Natural killer cell (primary cell): ENCODE measurements at places on chromosomes 13 and 19.

DNA sequence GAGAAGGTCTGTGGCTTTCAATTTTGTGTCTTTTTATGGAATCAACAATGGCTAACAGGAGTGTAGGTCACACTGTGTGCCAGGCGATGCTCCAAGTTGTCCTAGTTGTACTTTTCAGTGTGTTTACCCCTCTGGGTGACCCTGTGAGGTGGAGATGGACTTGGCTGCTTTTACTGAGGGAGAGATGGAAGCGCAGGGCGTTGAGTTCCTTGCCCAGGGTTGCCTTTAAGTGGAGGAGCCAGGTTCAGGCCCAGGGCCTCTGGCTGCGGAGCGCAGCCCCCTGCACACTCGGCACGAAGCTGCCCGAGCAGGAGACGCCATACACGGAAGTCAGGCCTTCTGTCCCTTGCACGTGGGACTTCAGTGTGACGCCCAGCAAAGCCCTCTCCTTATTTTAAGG lies 112.8 kb downstream of the RAB20 start:
- no peaks in the 10 kb centered on the region for H3K36me3 ChIP-seq
- H3K4me1 ChIP-seq: no peaks in the 10 kb centered on the region
- H3K27ac ChIP-seq: no peak overlapping the region
- DNase-seq: no peak
- H3K27me3 ChIP-seq: peaks cover 2% of the 10 kb centered on the region
- H3K4me3 ChIP-seq: no peak overlapping the region

- H3K27ac ChIP-seq: no peak overlapping the region
- no peak overlapping the region for H3K4me3 ChIP-seq
- no peaks in the 10 kb centered on the region for H3K4me1 ChIP-seq
- no peaks in the 10 kb centered on the region for H3K36me3 ChIP-seq
These were observed 1069.1 kb downstream of the EFNB2 start for GRCh38 chr13:105466376-105466775.

DNA sequence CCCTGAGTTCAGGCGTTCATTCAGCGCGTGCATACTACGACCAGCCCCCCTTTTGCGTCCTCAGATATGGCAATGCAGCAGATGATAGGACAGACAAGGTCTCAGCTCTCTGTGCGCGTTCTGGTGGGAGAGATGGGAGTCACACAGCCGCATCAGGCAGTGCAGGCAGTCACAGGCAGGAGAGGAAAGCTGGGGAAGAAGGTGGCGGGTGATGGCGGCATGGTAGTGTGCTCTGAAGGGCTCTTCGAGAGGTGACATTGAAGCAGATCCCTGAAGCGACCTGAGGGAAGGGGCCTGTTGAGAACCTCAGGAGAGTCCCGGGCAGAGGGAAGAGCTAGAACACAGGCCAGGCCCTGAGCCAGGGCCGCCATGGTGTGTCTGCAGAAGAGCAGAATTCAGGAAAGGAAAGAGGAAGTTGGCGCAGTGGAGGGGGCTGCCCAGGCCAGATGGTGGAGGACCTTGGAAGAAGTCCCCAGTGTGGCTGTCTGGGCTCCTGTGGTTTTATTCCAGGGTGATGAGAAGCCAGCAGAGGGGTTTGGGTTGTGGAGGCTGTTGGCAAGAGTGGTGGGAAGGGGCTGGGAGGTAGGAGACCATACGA lies 3.5 kb downstream of the USF2 start:
- peaks cover 37% of the 10 kb centered on the region for H3K4me1 ChIP-seq
- DNase-seq: no peak
- no peak overlapping the region for H3K27ac ChIP-seq
- peaks cover 48% of the 10 kb centered on the region for H3K36me3 ChIP-seq

DNA sequence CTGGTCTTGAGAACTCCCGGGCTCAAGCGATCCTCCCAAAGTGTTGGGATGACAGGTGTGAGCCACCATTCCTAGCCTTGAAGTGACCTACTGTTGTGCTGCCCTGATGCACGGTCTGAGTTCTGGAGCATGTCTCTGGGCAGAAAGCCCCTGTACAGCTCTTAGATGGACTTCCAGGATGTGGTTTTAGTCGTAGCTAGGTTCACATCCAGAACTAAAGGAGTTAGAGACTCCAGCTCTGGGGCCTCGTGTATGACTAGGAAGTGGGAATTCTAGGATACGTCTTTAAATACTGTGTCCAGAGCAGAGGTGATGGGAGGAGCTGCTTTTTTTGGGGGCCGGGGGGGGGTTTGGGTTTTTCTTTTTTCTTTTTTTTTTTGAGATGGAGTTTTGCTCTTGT lies 12.2 kb downstream of the UPF1 start:
- H3K4me1 ChIP-seq: peaks cover 85% of the 10 kb centered on the region
- no peaks in the 10 kb centered on the region for H3K27me3 ChIP-seq
- no peak overlapping the region for H3K27ac ChIP-seq
- DNase-seq: no peak

DNA sequence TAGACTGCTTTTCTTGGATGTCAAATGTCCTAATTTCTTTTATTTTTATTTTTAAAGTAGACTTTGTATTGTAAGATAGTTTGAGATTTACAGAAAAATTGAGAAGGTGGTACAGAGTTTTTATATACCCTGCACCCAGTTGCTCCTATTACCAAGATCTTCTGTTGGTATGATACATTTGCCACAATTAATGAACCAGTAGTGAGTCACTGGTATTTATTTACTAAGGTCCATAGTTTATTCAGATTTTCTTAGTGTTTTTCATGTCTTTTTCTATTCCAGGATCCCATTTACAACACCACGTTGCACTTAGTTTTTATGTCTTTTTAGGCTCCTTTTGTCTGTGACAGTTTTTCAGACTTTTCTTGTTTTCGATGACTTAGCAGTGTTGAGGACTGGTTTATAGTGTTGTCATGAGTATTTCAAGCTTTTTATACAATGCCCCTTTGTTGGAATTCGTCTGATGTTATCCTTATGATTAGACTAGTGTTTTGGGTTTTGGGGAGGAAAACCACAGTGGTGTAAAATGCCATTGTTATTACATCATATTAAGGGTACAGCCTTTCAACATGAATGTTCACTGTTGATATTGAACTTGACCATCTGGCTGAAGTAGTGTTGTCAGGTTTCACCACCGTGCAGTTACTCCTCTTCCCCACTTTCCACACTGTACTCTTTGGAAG lies 35.9 kb downstream of the COG3 start:
- H3K4me3 ChIP-seq: no peak overlapping the region
- peaks cover 59% of the 10 kb centered on the region for H3K36me3 ChIP-seq
- H3K4me1 ChIP-seq: no peaks in the 10 kb centered on the region
- no peaks in the 10 kb centered on the region for H3K27me3 ChIP-seq
- DNase-seq: no peak
- no peak overlapping the region for H3K27ac ChIP-seq
